Left lung (tissue), 14 donors: ENCODE measurements at places on chromosomes 2 and 18.

GRCh38 chr2:135140606-135141005 lies 88.5 kb downstream of the RAB3GAP1 start:
- no peak for DNase-seq

DNA sequence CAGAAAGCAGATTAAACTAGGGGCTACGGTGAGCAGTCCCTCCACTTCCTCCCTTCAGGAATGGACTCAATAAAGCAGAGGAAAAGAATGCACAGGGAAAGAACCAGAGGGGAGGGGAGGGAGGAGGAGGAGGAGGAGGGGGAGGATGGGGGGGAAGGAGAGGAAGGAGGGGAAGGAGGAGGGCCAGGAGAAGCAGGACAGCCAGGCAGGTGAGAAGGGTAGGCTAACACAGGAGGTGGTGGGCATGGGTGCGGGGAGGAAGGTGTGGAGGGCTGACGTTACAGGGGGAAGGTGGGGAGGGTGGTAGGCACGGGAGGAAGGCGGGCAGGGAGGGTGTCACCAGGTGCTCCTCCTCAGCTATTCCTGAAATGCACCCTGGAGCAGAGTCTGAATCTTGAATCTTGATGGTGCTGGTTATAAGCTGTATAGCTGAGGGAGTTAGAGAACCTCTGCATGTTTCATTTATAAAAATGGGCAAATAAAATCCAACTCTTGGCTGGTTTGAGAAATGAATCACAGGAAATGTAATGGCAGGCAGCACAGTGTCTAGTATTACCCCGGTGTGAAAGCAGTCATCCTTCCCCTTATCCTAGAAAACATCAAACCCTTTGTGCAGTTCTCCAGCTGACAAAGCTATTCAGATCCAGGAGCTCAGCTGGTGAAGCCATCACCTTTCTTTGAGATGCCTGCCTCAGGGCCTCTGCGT lies 3.4 kb downstream of the TMEM18 start:
- DNase-seq, result peak; percentile 31

- DNase-seq, result no peak
Observed at GRCh38 chr2:181367906-181368435, 89.2 kb upstream of the ITGA4 start.

DNA sequence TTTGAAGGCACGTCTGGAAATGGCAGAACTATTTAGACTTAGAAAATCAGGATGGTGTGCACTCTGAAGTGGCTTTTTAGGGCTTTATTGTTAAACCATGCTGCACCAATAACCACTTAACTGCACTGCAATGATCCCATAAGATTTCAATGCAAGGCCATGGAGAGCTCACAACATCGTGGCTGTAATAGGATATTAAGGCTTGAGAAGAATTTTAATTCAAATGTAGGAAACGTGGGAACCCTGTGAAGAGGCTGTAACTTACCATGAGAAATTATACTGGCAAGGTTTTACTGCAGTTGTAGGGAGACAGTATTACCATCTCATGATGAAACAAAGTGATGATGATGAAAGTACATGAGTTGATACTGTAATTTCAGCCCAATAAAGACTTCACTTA lies 242.5 kb downstream of the AFF3 start:
- DNase-seq, result no peak

DNA sequence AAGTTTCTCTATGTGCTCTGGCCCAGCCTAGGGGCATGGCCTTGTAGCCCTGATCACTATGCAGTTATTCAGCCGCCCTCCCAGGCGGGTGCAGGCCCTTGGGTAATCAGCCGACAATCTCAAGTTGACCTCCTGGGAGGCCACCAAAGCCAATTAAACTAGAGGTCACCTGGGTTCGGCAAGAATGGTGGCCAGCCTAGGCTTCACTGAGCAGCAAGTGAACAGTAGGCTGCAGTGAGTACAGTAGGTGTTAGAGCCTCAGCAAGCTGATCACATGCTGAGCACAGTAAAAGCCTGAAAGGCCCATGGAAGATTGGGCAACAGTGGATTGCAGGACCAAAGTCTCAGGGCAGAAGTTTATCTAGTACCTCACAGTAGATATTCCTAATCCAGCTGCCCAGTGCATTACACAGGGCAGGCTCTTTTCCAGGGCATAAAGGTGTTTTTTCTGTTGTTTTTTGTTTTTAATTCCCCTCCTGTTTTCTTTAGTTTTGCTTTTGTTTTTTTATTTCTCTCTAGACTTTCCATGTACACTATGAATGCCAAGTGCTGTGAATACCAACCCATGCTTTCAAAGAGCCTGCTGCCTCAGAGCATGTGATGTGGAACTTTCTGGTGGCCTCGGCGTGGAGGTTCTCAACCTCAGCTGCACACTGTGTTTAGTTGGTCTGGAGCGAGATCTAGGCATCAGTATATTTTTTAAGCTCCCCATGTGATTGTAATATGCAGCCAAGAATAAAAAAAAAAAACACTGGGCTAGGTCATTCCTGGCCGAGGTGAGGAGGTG lies 55.9 kb upstream of the ATL2 start:
- DNase-seq, result no peak

GRCh38 chr2:42099438-42100173 lies 51.8 kb downstream of the PKDCC start:
- DNase-seq, result no peak

DNA sequence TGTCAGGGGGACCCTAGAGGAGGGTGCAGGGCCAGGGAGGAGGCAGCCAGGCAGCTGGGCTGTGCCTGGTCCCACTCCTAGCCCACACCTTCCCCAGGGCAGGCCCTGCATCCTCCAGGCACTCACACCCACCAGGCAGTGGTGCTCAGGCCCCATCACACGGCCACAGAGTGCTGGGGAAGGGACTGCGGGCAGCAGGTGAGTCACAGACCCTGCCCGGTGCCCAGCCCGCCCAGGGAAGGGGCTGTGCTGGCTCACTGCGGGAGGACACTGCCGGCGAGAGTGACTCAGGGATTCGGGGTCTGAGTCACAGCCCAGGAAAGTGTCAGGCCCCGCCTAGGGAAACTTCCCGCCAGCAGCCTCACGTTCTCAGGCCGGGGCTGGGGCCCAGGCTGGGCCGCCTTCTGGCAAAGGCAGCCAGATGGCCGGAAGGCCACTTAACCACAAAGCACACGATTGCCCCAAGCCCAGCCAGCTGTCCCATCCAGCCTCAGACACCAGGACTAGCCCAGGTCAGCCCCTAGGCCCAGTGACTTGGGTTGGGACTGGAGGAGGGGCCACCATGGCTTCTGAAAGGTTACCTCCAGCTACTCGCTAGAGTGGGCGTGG lies 42.2 kb downstream of the BIN1 start:
- peak; percentile 92 for DNase-seq

- DNase-seq, result no peak
Observed at GRCh38 chr18:41809652-41810051, 145.4 kb upstream of the PIK3C3 start.

GRCh38 chr2:20578895-20579825 lies 71.7 kb downstream of the HS1BP3 start:
- DNase-seq, result no peak

DNA sequence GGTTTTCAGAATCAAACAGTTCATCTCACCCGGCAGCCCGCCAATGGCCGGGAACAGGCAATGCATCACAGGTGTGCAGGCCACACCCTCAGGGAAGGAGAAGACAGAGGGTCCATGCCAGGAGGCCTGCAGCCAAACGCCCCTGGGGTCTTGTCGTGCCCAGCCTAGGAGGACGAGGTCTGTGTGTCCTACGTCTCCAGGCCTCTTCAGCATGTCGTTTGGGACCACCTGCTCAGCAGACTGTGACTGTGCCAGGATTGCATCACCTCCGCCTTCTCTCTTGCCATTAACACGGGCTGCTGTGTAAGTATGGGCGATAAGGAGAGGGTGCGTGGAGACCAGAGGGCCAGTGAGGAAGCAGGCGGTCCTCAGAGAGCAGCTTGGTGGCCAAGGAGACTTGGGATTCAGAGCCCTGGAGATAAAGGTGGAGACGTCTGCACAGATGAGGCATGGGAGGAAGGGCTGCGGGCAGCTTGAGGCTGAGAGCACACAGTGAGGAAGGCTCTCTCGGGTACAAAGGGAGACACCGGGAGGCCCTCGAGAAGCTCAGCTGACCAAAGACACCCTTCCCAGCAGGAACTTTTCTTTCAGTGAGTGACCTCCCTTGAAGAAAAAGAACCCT lies 37.4 kb upstream of the KLHL29 start:
- no peak for DNase-seq

DNA sequence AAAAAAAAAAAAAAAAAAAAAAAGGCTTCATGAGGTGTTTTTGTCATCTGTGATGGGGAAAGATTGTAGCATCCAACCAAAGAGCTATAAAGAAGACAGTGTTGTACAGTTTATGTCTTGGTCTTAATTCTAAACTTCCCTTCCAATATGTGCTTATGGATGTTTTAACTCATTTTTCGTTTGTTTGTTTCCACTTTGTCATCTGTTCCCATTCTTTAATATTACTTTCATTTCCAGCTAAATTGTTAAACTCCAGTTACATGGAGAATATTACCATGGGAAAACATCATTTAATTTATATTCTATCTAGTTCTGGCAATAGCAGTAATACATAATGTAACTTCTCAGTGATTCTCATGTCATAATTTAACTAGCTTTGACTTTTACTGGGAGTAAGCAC lies 344.1 kb upstream of the NRP2 start:
- no peak for DNase-seq

- no peak for DNase-seq
Observed at GRCh38 chr18:24868760-24869237, 408.4 kb downstream of the HRH4 start.

DNA sequence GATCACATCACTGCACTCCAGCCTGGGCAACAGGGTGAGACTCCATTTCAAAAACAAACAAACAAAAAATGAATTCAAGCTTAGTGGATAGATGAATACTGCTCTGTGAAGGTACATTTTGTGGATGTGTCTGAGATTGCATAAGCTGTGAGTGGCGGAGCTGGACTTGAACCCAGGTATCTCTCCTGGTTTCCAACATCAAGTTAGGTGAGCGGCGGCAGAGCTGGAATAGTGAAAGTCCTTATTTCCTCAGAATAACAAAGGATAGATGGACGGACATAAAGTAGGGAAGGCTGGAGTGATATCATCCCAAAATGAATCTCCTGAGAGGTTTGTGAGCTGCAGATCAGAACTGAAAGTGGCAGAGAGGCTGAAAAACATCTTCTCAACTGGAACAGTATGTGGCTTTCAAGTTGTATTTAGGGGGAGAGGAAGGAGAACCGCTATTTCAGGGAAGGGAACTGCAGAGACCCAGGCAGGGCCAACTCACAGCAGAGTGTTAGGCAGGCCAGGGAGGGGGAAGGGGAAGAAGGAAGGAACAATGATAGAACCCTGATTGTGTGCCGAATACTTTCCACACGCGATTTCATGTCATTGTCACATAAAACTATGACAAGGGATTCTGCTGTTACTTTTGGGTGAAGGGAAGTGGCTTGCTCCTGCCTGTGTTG lies 106.2 kb downstream of the LPIN1 start:
- no peak for DNase-seq

- DNase-seq, result no peak
Observed at GRCh38 chr2:236343400-236344161, 79.4 kb upstream of the ASB18 start.

GRCh38 chr2:158716121-158716791 lies 78.9 kb upstream of the DAPL1 start:
- no peak for DNase-seq

DNA sequence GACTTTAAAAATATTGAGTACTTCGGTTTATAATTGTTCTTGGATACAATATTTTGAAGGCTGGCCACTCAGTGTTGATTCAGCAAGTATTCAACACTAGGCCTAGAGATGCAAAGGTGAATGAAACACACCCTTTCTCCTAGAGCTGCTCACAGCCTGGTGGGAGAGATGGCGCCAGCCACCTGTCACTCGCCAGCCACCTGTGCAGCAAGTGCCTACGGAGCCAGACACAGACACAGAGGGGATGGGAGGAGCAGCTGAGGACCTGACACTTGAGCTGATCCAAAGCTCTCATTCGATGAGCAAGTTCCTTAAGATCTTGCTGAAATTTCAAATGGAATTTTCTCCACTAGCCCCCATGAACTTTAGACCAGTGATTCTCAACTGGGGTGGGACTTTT lies 151.1 kb upstream of the RIOK3 start:
- DNase-seq, result no peak

DNA sequence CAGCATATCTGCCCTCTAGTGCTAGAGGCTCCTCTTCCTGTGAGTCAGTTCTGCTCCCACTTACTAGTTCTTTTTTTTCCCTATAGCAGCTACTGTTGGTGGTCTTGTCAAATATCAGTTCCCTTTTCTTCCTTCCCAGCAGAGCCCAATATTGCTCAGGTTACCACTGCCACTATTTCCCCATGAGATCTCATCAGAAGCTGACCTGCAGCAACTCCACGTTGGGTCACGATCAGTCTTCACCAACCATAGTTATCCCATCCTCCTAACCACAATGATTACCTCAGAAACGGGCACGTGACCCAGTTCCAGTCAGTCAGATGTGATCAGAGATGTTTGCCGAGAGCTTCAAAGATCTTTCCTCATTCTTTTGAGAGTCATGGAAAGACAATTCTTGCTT lies 59.7 kb upstream of the CAPN13 start:
- DNase-seq, result no peak

- DNase-seq, result no peak
Observed at GRCh38 chr2:202604699-202605098, 30.1 kb upstream of the FAM117B start.

GRCh38 chr2:167333245-167333644 lies 445.0 kb downstream of the XIRP2 start:
- no peak for DNase-seq

- no peak for DNase-seq
Observed at GRCh38 chr2:134933732-134934131, 15.1 kb downstream of the CCNT2 start.

DNA sequence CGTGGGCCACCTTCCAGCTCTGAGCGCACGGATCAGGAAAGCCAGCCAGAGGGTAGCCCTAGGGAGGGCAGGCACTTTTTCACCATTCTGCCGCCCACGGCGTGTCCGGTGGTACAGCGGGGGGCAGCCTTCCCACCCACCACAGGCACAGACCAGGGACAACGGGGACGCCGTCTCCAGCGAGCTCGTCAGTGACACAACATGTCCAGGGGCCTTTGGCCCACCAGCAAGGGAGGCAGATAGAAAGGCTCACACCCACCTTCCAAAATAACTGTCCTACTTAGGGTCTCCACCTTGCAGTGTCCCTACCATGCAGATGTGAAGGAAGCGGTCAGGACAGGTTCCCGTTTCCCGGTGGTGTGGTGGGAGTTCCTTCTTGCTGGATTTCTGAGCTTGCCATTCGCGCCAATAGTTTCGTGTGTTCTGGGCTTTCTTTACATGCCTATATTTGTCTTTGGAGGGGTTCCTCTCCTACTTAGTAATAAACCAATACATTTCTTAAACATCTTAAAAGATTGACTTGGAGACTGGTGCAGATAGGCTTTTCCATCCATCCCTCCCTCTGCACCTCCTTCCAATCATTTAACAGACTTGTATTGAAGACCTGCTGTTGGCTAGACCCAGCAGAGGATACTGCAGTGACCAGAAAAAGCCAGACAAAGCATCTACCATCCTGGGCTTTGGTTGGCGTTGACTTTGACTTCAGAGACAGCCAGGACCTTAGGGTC lies 872 bp downstream of the ASB1 start:
- DNase-seq, result peak; percentile 74
